Mesenchymal stem cell (in vitro differentiated cells and primary cell): ENCODE measurements at places on chromosomes 2 and 18.
A peak's percentile ranks its signal among the peaks of the same experiment; 100 is the strongest.

- peak; percentile 59 for DNase-seq
Measured at GRCh38 chr2:66665124-66665984, 230.4 kb downstream of the MEIS1 start.

DNA sequence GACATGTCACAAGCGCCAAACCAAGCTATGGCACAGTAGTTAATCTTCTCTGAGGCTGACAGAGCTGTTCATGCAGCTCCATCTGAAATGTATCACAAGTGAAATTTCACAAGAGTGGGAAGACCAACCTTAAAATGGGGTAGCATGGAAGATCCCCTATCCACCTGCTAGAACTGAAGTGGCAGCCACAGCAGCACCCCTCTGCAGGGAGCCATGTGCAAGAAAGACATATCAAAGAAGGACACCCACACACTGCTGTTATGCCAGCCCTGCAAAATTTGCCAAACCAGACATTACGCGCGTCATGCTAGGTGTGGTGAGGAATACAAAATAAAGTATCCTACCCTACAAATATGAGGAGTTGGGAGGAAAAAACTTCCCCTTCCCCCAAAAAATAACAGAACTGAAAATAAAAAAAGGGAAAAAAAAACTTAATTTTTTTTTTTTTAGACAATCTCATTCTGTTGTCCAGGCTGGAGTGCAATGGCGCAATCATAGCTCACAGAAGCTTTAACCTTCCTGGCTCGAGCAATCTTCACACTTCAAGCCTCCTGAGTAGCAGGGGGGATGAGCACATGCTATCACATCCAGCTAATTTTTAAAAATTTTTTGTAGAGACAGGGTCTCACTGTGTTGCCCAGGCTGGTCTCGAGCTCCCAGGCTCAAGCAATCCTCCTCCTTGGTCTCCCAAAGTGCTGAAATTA lies 76.2 kb downstream of the STK39 start:
- no peak for DNase-seq

GRCh38 chr2:140027320-140027719 lies 1247.1 kb upstream of the NXPH2 start:
- DNase-seq, result no peak

- DNase-seq, result no peak
Measured at GRCh38 chr2:172065111-172065510, 20.2 kb upstream of the DLX1 start.

GRCh38 chr18:22211657-22212056 lies 42.3 kb downstream of the GATA6 start:
- no peak for DNase-seq

- no peak for DNase-seq
Measured at GRCh38 chr18:79597831-79598632, 81.6 kb upstream of the CTDP1 start.

- no peak for DNase-seq
Measured at GRCh38 chr2:39484620-39485495, 47.8 kb upstream of the MAP4K3 start.
